ENCODE measurements at places on chromosomes 1 and 21.
A peak's percentile ranks its signal among the peaks of the same experiment; 100 is the strongest.

- peak; percentile 22 for DNase-seq
Observed at GRCh38 chr21:45454926-45455673, 50.1 kb downstream of the COL18A1 start.

DNA sequence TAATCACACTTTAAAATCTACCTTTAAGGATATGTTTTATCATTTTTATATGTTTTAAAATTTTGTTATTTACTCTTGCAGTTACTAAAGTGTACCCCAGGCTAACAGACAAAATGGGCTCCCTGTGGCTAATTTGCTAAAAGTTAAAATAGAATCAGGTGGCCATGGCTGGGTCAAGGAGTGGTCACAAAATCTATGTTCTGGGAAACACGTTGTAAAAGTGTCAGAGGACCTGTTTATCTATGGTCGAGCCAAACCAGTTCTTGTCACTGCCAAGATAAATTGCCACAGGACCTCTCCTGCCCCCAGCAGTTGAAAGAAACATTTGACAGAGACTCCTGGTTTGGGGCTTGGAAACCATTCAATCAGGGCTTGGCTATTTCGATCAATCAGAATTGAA lies 21.2 kb upstream of the TTLL7 start:
- no peak for DNase-seq

DNA sequence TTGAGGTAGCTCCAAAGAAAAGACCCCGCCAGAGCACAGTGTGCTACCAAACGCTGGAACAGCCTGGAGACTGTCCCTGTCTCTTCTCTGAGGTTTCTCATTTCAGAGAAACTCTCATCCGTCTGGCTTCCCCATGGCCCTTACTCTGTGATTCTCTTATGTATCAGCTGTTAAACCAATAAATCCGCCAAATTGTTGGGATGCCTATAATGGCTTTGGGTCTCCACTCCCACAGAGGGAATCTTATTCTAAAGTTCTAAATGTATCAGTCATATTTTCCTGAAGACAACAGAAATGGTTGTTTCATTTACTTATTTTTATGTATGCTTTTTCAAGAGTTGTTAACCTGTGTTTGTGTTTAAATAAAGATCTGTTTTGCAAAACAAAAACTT lies 4.0 kb downstream of the ERG start:
- no peak for DNase-seq

DNA sequence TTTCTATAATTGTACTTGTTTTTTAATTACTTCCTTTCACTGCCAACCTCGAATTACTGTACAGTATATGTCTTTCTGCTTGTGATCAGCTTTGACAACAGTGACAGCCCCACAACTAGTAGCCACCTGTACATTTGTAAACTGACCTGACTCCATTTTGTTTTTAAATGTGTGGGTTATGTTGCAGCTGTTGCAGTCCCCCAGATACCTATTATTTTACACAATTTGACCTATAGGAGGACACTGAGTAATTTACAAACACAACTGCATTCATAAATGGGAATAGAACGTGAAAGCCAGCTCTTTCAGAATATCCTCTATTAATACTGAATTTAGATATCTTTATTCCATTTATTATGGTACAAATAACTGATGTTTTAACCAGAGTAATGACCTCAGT lies 2.5 kb upstream of the VAMP3 start:
- DNase-seq: no peak

- peak; percentile 25 for DNase-seq
Observed at GRCh38 chr1:246035060-246035541, 472.0 kb downstream of the SMYD3 start.

DNA sequence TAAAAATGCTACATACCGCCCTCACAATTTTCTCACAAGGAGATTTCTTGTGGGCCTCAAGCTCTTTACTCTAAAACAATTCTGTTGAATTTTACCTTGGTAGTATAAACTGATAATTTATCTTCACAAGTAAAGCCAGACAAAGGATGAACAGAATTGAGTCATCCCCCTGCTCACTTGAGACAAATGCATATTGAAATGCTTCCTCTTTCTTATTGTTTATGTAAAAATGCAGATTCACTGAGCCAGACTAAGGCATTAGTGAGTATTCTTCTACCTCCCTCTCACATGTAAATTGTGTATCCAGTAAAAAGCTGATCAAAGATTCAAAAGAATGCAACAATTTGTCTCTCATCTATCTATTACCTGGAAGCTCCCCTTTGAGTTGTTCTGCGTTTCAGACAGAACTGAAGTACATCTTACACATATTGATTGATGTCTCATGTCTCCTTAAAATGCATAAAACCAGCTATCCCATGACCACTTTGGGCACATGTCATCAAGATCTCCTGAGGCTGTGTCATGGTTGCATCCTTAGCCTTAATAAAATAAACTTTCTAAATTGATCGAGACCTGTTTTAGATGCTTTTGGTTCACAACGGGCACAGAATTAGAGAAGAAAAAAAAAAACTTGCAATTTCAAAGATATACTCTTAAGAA lies 743.1 kb upstream of the B3GALT2 start:
- no peak for DNase-seq

DNA sequence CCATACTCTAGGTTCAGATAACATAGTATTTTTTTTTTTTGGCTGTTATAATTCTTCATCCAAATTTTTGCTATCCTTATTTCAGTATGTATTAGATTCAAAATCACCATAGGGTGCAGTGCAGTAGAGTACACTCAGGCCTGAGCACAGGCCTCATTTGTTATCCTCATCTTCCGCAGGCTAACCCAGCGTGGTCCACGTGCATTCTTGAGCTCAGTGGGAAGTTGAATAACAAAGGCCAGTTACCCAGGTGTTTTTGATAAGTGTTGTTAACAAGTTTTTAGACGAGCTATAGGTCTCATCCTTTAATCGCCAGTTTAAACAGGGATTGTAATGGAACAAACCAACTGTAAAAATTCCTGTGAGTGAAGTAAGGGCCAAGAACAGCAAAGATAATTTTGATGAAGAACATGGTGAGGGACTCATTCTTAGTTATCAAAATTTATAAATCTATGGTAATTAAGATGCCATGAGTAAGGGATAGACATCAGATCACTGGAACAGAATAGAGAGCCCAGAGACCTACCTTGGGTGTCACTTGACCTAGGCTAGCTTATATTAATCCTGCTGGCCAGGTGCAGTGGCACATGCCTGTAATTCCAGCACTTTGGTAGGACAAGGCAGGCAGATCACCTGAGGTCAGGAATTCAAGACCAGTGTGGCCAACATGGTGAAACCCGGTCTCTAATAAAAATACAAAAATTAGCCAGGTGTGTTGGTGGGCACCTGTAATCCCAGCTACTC lies 22.0 kb downstream of the FLVCR1 start:
- peak; percentile 17 for DNase-seq

Measured in fibroblast of upper back skin (primary cell).